ENCODE measurements at places on chromosomes 11 and 22. TPM values are rescaled to one million over a fixed set of nuclear protein-coding genes. Genes with fewer than 3 reads are reported as not detected.

Gene PRAME
- total RNA-seq = not detected

Gene DMC1
- total RNA-seq = 3.0 TPM

Gene PACS1
- 68.3 TPM for total RNA-seq

DNA sequence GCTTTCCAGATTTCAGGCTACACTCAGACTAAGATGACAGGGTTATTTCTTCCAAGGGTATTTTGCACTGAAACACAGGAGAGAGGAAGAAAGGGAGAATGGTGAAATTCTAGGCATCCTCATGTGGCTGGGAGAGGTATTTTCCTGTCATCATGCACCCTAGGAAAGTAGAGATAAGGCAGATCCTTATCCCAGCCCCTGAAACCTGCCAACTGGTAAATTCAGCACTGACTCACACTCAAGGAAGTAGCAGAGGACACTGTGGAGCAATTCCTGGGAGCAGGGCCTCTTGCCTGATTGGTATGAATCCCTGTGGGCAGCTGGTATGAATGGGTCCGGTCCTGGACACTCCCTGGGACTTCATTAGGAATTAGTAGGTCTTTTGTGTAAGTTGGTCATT, 37.6 kb upstream of the SLC5A1 start:
- DNase-seq = no peak

GRCh38 chr11:44760917-44761550, 34.3 kb downstream of the TSPAN18 start:
- DNase-seq = no peak

DNA sequence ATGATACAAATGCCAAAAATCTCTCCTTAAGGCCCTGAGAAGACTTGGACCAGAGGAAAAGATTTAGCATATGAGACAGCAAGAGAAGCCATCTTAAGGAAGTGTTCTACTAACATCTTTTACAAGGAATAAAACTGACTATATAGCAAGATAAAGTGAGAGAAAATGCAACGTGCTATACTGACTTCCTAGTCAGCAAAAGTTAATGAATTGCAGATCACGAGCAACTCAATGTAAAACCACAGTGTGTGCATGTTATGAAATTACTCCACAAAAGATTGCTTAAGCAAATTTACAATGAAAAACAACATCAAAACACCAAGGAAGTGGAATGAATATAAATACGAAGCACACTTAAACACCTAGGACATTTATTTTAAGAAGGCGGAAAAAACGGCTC, 187.5 kb downstream of the CADM1 start:
- DNase-seq = no peak

DNA sequence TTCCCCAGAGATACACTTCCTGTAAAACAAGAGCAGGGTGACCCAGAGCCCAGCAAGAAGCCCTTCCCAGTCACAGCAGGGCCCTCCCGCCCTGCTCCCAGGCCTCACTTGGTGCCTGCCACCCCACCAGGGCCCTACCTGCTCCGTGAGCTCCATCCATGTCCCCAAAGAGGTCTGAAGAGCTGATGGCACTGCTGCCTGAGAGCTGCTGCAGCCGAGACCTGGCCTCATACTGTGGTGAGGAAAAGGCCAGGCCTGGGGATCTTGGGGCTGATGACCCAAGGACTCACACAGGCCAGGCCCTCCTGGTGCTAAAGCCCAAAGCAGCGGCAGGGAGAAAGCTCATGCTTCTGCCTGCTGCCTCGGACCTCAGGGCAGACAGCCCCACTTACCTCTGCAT, 10.3 kb downstream of the ARFGAP2 start:
- no peak for DNase-seq

- no peak for DNase-seq
Measured at GRCh38 chr11:44409558-44410236, 99.8 kb upstream of the ALX4 start.

DNA sequence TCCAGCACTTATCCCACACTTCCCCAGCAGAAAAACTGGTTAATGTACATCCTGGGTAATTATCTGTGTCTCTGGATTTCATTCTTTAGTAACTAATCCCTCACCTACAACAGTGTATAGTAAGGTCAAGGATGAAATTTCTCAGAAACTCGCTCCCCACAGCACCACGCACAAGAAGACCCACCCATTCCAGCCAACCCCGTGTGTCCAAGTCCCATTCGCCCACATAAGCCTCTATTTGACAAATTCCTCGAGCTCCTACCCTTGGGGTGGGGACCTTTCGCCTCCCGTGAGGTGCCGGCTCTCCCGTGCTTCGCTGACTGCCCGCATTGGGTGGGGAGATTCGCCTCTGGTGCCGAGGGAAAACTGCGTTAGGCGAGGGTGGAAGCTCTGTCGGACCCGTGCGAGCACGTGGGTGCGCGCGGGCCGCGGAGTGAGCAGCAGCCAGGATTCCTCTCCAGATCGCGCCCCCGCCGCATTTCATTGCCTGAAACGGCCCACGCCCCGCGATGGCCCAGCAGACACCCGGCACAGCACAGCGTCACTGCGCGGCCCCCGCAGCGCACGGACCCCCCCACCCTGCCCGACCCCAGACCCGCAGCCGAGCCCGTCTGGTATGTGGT, 866 bp downstream of the EXPH5 start:
- DNase-seq = peak; percentile 28

GRCh38 chr11:46560300-46560991, 33.4 kb downstream of the AMBRA1 start:
- no peak for DNase-seq

DNA sequence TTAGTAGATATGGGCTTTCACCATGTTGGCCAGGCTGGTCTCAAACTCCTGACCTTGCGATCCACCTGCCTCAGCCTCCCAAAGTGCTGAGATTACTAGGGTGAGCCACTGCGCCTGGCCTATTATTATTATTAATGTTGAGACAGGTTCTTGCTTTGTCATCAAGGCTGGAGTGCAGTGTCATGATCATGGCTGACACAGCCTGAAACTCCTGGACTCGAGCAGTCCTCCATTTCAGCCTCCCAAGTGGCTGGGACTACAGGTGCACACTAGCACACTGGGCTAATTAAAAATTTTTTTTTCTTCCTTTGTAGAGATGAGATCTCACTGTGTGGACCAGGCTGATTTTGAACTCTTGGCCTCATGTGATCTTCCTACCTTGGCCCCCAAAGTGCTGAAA, 102.0 kb downstream of the STIM1 start:
- DNase-seq = no peak

DNA sequence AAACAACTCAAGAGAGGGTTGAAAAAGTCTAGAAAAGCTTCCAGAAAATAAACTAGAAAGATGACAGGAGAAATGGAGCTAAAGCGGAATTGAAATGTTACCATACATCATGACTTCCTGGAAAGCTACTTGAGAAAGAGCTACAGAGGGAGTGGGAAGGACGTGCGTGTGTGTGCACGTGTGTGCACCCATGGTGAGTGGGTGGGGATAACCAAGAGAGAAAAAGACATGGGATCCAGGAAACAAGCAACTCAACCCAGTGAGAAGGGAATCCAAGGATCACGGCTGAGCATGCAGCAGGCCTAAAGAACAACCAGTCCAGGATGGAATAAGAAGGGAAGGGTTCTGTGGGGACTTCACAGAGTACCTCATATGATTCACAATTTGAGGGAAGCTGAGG, 21.6 kb downstream of the APOL1 start:
- no peak for DNase-seq

DNA sequence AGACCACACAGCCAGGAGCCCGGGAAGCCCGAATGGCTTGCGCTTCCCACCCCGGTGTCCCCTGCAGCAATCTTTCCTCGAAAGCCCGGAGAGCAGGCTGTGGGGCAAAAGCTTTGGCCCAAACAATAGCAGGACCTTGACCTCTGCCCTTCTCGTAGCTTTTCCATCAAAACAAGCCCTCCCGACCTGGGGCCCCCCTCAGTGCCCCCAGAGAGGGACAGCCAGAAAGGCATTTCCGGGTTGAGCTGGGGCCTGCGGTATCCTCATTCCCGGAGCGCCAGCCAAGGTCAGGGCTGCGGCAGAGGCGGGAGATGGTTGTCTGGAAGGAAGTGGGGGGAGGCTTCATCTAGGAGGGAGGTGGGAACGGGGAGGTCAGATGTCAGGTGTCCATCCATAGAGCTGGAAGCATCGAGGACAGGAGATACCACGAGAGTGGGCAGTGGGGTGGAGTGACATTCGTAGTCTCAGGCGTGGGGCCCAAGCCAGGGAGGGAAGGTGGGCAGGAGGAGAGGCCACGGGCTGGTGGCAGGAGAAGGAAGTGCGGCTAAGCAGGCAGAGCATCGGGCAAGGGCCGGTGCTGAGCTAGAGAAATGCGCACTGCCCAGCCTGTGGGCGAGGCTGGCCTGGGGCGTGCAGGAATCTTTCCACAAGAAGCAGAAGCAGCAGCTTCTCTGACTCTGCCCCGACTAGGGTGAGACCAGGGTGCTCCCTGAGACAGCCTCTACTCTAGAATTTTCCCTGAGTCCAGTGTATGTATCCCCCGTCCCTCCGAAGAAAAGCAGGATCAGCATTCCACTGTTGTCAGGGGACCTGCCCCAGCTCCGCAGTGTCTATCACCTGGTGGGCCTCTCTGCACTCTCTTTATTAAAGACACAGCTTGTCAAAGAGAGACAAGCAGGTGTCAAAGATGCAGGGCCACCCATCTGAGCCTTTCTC, 14.3 kb downstream of the PDGFB start:
- no peak for DNase-seq
